ENCODE measurements at places on chromosomes 7 and 10. TPM values are rescaled to one million over a fixed set of nuclear protein-coding genes. Genes with fewer than 3 reads are reported as not detected.

GRCh38 chr7:154928136-154929005 lies 74.6 kb downstream of the PAXIP1 start:
- no peak for DNase-seq
- no peaks in the 10 kb centered on the region for H3K36me3 ChIP-seq
- H3K27me3 ChIP-seq, result no peaks in the 10 kb centered on the region
- no peaks in the 10 kb centered on the region for H3K4me1 ChIP-seq

DNA sequence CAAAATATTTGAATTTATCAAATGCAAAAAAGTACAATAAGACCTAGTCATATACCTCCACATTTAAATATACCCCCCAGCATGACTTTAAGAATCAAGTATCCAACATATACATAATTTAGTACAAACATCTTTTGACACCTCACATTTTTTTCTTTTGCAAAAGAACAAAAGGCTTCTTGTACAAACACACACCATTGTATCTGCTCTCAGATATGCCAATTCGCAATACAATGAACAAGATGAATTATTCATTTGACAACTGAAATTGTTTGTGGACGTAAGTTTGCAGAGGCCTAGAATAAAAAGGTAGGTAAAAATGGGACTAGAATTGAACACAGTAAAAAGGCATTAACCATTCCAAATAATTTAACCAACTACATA lies 154.4 kb downstream of the CACNA2D1 start:
- H3K27ac ChIP-seq, result no peak overlapping the region
- H3K36me3 ChIP-seq, result no peaks in the 10 kb centered on the region
- no peaks in the 10 kb centered on the region for H3K27me3 ChIP-seq
- no peak overlapping the region for H3K4me3 ChIP-seq
- H3K4me1 ChIP-seq, result no peaks in the 10 kb centered on the region

- H3K27ac ChIP-seq, result peak overlapping the region; percentile 85
- no peaks in the 10 kb centered on the region for H3K4me1 ChIP-seq
- peak overlapping the region; percentile 71 for H3K4me3 ChIP-seq
- no peaks in the 10 kb centered on the region for H3K27me3 ChIP-seq
These were observed 490 bp downstream of the TNS3 start for GRCh38 chr7:47581438-47581803.

DNA sequence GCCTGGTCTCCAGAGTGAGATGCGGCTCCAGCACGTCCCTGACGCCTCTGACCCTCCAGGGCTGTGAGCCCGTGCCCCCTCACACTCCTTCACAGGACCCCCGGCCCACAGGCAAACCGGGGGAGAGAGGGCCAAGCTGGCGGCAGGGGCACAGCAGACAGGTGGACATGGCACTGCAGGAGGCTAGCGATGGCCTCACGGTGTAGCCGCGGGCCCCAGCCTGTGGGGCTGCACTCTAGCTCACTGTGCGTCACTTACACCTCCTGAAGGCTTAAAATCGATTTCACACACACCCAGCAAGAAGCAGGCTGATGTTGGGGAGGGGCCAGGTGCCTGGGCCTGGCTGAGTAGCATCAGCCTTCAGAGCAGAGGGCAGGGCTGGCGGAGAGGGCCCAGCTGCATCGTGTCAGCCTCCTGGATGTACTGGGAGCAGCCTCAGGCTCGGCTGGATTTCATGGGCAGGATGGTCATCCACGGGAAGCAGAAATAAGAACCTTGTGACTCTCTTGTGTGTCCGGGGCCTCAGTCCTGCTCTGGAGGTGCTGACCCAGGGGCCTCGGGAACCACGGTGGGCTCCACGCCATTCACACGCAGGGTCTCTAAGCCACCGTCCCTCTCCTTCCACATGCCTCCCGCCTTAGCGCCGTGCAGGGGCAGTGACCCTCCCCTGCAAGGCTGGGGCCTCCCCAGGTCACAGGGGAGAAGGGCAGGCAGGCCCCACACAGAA lies 19.4 kb upstream of the KNDC1 start:
- H3K4me1 ChIP-seq, result no peaks in the 10 kb centered on the region
- H3K27me3 ChIP-seq, result peaks cover 29% of the 10 kb centered on the region
- H3K36me3 ChIP-seq, result no peaks in the 10 kb centered on the region
- no peak overlapping the region for H3K27ac ChIP-seq

GRCh38 chr7:26653430-26654399 lies 210.7 kb downstream of the SKAP2 start:
- no peak overlapping the region for H3K4me3 ChIP-seq
- DNase-seq, result no peak
- H3K4me1 ChIP-seq, result no peaks in the 10 kb centered on the region
- no peaks in the 10 kb centered on the region for H3K27me3 ChIP-seq
- H3K27ac ChIP-seq, result no peak overlapping the region
- no peaks in the 10 kb centered on the region for H3K36me3 ChIP-seq

DNA sequence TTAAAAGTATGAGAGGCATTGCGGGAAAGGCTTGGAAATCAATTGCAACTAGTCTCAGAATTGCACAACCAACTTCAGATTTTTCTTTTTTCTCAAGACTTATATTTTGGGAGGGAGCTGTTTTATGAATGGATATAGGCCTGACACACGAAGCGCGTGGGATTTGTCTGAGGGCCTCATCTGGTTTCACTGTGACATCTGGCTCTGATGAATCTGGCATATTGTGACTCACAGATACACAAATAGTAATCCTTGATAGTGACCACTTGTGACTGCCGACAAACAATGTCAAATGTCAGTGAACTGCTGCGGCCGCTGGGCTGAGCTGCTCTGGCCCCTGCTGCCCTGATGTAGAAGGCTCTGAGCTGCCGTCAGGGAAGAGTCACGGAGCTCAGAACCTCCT lies 655.1 kb downstream of the INHBA start:
- no peaks in the 10 kb centered on the region for H3K27me3 ChIP-seq
- peak overlapping the region; percentile 61 for H3K27ac ChIP-seq
- H3K4me1 ChIP-seq, result no peaks in the 10 kb centered on the region
- no peak overlapping the region for H3K4me3 ChIP-seq
- no peak for DNase-seq
- no peaks in the 10 kb centered on the region for H3K36me3 ChIP-seq

DNA sequence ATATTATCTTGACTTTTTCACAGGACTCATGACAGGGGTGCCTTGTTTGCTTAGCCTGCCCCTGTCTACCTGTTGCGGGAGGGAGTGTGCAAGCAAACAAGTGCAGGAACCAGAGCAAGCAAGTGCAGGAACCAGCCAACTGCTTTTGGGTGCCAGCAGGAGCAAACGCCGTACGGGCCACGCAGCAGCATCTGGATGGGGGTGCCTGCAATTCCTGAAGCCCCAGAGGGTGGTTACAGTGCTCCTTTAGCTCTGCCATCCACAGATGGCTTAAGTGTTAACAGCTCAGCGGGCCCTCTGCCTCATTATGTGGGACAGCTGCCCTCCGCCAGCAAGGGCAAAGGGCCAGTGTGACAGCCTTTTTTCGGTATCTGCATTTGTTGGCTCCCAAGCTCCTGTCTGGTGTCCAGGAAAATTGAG lies 83.5 kb downstream of the MICU1 start:
- H3K27me3 ChIP-seq, result no peaks in the 10 kb centered on the region
- no peaks in the 10 kb centered on the region for H3K4me1 ChIP-seq
- no peak for DNase-seq
- H3K36me3 ChIP-seq, result peaks cover 9% of the 10 kb centered on the region
- no peak overlapping the region for H3K27ac ChIP-seq

DNA sequence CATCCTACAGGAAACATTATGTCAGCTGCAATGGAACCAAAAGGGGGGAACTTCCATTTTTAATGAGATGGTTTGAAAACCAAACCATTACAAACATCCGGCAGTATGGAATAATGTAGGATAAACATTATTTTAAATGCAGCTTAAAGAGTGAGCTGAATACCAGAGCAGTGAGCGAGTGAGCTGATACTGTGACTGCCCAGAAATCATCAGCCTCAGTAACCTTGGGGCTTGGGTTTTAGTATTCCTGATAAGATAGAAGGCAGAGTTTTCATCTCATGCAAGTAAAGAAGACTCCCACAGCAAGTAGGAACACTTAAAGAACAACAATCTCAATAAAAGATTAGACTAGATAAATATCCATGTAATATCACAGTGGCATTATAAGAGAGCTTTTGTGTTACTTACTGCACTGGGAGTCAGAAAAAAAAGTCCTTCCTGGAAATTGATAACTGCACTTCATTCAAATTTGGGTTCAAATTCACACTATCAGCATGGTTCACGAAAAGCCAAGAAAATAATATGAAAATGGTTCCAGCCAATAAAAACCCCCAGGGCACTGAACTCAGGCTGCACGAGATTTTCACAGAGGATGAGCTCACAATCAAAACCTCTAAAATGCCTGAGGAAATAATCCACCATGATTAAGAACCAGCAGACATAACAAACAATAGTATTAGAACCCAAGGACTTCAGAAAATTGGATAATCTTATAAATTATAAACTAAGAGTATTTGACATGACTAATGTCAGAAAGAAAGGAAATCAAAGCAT lies 115.7 kb downstream of the MTPAP start:
- no peaks in the 10 kb centered on the region for H3K36me3 ChIP-seq
- H3K4me1 ChIP-seq, result no peaks in the 10 kb centered on the region
- H3K27me3 ChIP-seq, result no peaks in the 10 kb centered on the region
- DNase-seq, result no peak

FAM20C gene
- total RNA-seq, result 73.7 TPM

TEX47 gene
- total RNA-seq, result not detected

HILPDA gene
- 34.4 TPM for total RNA-seq

ELN gene
- 31.8 TPM for total RNA-seq

SEMA3E gene
- 11.8 TPM for total RNA-seq

All from breast epithelium (tissue), 4 donors.